GM12891 (cell line): ENCODE measurements at places on chromosomes 5 and 9.

GRCh38 chr9:137084526-137084925 lies 2.3 kb upstream of the MAN1B1 start:
- no peak for DNase-seq

DNA sequence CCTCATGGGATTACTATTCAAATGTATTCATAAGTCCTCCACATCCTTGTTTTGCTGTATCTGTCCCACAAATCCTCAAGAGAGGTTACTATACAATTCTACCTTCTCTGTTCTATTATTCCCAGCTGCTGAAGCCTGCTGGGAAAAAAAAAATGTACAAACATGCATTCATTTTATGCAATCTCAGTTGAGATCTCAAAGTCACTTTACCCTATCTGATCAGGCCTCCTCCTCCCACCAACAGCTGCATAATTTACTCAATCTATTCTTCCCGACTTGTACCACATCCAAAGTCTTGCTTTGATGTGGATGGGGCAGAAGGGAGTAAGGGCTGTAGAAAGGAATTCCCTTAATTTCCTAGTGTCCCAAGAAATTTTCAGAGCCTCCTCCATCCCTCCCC lies 28.6 kb downstream of the PSIP1 start:
- DNase-seq = no peak

- no peak for DNase-seq
Measured at GRCh38 chr5:170747851-170748250, 35.7 kb upstream of the GABRP start.

GRCh38 chr5:32692036-32692746 lies 18.9 kb upstream of the NPR3 start:
- DNase-seq = no peak
